Substantia nigra (tissue), 51 donors: ENCODE measurements at places on chromosomes 11 and 22.

- DNase-seq, result no peak
These were observed 54.1 kb upstream of the ZBED5 start for GRCh38 chr11:10911907-10912306.

DNA sequence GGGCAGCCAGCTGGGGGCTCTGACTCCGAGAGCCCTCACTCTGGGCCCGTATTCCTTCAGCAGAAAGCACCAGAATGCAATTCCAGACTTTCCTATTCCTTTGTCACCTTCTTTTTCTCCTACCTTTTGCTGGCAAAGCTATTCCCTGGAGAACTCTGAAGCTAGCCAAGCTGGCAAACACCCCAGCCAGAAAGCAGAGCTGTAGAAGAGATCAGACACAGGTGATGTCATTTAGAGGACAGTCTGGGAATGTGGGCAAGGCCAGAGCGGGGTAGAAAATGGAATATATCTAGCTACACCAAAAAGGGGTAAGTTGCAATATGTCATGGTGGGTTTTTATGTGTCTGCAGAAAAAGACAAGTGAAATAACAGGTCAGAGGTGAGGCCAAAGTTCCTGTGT lies 205.1 kb downstream of the NXPE2 start:
- DNase-seq, result no peak

DNA sequence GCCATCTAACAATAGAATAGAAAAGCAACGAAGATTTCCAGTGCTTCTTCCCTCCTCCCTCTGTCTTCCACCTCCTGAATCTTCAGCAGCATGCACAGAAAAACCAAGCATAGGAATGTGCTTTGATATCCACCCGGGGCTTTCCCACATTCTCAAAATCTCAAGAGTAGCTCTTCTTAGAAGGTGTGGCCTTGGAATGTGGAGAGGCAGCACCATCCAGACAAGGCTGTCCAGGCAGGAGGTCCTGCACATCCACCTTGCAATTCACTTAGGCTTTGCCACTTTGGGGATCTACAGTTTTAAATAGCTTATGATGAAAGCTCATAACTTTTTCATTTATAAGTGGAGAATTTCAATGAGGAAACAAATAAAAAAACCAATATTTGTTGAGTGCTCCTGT lies 72.9 kb downstream of the KIRREL3 start:
- DNase-seq, result no peak

DNA sequence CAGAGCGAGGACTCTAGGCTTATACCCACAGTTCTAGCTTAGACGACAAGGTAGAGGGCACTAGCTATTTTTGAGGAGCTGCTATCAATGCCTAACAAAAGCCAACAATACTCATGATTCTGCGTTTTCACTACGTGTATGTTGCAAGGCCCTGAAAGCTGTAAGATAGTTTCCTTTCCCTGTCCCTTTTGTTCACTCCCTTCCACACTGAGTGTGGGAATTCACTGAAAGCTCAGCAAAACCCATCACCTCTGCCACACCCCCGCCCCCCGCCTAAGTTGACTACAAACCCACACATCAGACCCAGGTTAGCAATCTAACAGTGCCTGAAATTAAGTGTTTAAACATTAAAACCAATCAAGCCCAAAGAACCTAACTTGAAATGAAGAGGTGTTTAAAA lies 6.2 kb upstream of the LDLRAD3 start:
- no peak for DNase-seq

DNA sequence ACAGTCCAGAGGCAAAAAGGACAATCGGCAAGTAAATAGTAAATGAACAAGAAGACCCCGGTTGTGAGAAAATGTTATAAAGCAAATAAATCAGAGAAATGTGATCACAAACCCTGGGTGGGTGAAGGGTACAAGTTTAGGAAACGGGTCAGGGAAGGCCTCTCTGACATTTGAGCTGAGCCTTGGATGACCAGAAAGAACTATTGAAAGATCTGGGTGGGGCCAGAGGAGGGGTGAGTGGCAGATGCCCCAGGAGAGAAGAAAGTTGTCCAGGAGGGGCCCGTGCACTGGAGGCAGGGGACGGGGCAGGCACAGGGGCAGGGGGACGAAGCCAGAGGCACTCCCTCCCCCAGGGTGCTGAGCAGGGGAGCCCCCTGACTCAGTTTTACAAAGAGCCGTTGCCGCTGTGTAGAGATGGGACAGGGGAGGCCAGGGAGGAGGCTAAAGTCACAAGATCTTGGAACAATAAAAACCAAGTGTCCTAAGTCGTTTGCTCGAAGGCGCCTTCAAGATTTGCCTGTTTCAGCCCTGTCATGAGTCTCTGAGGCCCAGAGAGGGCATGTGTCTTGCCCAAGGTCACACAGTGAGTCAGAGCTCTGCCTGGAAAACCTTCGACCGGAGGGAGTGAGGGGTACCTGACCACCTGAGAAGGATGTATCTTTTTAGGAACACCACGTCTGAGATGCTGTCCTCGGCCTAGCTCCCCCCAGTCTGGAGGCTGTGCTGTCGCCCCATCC lies 10.8 kb upstream of the PDGFB start:
- DNase-seq, result no peak

GRCh38 chr22:25110846-25111578 lies 88.6 kb upstream of the CRYBB3 start:
- DNase-seq, result no peak

DNA sequence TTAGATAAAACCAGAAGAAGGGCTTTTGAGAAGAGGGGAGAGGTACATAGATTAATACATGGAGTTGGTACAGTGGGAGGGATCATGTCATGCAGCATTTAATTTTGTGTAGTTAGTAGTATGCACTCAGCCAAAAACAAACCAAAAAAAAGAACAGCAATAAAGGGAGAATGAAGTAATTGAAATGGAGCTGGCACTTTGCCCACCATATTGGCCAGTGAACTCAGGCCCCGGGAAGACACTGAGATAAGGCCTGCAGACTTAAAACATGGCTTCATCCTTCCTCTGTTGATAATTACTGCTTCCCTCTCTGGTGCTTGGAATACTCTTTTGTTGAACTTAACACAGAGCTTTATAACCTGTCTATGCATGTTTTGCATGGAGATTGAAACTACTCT lies 3.1 kb downstream of the PANX1 start:
- DNase-seq, result no peak

- DNase-seq, result no peak
These were observed 13.8 kb downstream of the TPST2 start for GRCh38 chr22:26576026-26576680.

DNA sequence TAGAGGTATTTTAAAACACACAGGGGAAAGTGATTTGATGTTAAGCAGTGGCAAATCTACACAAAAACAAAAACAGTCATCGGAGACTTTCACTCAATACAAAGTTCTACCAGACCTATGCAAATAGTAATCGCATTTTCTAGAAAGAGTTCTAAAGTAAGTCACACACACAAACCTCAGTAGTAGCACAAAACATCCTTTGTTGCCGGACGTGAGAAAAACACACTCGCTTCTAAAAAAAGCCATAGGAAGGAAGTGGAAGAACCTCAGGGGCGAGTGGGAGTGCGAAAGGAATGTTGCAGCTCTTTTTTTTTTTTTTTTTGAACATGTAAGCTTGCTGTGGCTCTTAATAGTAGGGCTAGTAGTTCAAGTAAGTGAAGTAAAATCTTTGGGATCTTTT lies 88.9 kb downstream of the MAML2 start:
- no peak for DNase-seq

- DNase-seq, result no peak
These were observed 5.3 kb upstream of the CHADL start for GRCh38 chr22:41245917-41246499.

DNA sequence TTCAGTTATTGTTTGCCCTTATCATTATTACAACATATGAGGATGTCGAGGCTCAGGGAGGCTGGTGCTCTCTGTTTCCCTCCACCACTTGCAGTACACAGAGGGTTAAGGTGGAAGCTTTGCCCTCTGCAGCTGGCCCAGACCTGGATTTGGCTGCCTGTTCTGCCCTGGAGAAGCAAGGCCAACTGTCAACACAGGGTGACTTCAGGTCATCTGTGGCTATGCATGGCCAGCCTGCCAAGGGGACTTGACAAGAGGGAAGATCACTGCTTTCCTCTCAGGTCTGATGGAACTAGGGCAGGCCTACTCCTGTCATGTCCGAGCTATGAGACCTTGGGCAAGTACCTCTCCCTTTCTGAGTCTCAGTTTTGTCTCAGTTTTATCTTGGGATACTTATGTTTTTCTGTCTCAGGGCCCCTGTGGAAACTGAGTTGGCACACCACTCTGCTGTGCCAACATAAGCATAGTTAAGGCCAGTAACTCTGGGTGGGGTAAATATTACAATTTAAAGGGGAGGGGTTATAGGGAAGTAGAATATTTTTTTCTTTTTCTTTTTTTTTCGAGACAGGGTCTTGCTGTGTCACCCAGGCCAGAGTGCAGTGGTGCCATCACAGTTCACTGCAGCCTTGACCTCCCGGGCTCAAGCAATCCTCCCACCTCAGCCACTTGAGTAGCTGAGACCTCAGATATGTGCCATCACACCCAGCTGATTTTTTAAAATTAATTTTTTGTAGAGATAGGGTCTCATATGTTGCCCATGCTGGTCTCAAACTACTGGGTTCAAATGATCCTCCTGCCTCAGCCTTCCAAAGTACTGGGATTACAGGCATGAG lies 2.4 kb upstream of the THRSP start:
- DNase-seq, result no peak

DNA sequence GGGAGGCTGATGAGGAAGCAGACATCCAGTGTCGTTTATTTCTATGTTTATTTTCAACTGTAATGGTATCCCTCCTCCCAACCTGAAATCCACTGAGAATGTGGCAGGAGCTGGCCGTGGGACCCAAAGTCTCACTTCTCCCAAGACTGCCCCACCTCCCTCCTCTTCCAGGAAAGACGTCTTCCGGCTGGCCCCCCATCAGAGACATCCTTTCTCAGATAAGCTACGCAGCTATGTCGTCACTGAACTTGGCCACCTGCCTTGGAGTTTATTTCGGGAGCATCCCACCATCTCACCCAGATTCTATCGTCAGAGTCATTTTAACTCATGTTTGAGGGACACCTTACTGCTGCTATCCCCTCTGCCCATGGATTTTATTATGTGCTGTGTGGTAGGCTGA lies 13.9 kb downstream of the TMEM184B start:
- DNase-seq, result no peak

DNA sequence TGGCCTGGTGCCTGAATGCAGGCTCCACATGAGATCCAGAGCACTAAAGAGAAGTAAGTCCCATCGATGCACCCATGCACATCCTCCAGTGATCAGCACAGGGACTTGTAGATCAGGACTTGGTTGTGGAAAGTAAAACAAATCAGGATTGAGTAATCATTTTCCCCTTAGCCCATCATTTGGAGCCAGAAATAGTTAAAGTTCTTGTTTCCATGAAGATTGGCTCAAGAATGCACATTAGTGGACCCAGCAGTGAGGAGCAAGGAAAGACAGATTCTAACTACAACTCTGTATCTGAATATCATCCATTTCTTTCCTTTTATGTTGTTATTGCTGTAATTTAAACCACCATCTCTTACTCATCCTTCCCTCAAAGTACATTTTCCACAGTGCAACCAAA lies 19.1 kb downstream of the CCDC83 start:
- DNase-seq, result no peak
